Activated naive CD8-positive, alpha-beta T cell treated with anti-CD3 and anti-CD28 coated beads for 36 hours (primary cell): ENCODE measurements at places on chromosomes 7 and 10. TPM values are rescaled to one million over a fixed set of nuclear protein-coding genes. Genes with fewer than 3 reads are reported as not detected.
A peak's percentile ranks its signal among the peaks of the same experiment; 100 is the strongest.

Gene PAPSS2
- 0.42 TPM for total RNA-seq

DNA sequence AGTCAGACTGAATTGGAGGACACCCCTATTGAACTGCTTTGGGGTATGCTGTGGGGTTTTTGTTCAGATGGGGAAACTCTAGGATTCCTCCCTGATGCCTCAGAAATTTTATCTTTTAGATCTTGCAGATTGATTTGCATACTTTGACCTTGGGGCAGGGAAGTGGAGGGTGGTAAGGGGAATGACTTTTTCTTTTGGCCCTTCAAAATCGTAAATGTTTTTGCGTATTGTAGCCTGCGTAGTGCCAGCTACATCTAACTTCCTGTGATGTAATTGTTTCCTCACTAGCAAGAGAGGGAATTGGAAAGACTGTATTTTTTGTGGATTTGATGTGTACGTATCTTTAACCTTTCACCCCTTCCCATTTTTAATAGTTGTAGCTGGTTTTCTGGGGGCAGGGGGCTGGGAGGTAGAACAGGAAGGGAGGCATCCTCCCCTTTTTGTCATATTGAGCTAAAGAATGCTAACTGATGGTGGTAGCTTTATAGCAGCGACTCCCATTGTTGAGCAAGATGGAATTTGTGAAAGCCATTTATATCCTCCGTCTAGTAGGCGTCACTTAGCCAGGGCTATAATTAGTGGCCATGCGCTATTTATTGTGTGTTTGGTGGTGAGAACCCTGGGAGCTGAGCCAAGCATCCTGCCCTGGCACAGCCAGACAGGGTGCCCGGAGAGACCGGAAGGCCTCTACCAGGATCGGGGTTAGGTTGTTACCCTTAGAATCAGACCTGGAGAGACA is 11.3 kb downstream of the DUSP5 start:
- H3K27me3 ChIP-seq = no peaks in the 10 kb centered on the region
- H3K4me3 ChIP-seq = no peak overlapping the region
- no peak overlapping the region for H3K27ac ChIP-seq
- peaks cover 57% of the 10 kb centered on the region for H3K4me1 ChIP-seq
- no peak for DNase-seq
- H3K36me3 ChIP-seq = peaks cover 94% of the 10 kb centered on the region

Gene GDF2
- not detected for total RNA-seq

DNA sequence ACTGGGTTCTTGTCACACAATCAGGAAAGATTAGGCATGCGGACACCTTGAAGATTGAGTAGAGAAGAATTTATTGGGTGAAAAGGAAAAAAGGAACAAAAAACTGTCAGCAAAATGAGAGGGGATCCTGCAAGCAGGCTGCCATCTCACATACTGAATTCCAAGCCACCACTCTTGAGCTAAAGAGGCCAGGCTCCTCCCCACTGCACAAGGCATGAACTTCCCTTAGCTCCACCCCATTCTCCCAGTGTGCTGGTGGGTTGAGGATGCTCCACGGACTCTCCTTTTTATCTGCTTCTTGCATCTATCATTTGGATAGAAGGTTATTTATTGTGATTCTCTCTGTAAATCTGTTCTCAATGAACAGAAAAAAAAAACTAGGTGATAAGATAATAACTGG is 79.6 kb downstream of the ANKRD7 start:
- H3K27me3 ChIP-seq = peaks cover 32% of the 10 kb centered on the region
- no peaks in the 10 kb centered on the region for H3K36me3 ChIP-seq
- H3K4me1 ChIP-seq = no peaks in the 10 kb centered on the region
- no peak overlapping the region for H3K27ac ChIP-seq
- no peak overlapping the region for H3K4me3 ChIP-seq

Gene BLOC1S2
- total RNA-seq = 57.1 TPM

DNA sequence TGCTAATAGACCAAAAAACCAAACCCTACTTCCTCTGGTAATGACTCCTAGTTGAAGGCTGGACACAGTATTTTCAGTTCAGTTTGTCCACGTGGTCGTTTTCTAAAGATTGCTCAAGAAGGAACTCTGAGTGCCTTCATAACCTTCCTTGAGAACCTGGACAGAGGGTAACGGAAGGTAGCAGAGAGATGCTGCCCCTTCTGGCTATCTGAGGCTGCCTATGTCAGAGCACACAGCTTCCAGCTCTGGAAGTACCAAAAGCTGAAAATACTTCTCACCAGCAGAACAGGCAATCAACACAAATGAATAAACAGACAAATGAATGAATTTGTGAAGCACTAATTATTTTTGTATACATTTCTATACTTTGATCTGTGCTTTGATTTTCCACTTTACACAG is 85.2 kb downstream of the AMPH start:
- H3K36me3 ChIP-seq = no peaks in the 10 kb centered on the region
- no peak for DNase-seq
- no peak overlapping the region for H3K4me3 ChIP-seq
- H3K27me3 ChIP-seq = peaks cover 22% of the 10 kb centered on the region
- no peaks in the 10 kb centered on the region for H3K4me1 ChIP-seq

GRCh38 chr10:59582058-59582457 is 127.6 kb downstream of the SLC16A9 start:
- H3K4me1 ChIP-seq = no peaks in the 10 kb centered on the region
- H3K27me3 ChIP-seq = peaks cover 4% of the 10 kb centered on the region
- no peak overlapping the region for H3K27ac ChIP-seq
- DNase-seq = no peak
- H3K4me3 ChIP-seq = no peak overlapping the region

Gene CHST12
- 3.1 TPM for total RNA-seq

DNA sequence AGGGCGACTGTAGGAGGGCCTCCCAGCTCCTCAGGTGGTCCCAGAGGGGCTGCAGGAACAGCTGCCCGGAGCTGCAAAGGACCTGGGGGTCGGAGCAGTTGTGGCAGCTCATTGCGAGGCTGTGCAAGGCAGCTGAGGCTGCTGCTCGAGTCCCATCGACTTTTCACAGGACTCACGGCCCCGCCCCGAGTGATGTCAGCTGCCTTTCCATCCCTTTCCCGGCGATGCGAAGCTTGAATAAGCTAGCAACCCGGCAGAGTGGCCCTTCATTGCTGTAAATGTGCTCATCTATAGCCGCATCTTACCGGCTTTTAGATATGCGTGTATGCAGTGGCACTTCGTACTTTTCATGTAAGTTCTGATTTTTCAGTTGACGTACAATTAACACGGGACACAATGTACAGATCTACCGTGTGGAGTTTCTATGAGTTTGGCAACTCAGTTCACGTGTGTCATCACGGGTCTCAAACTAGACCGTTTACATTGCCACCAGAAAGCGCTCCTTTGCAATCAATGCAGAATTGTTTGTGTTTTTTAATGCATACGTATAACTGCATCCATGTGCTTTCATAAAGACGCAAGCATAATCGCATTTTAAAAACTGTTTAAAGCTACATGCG is at the start of gene CH25H:
Gene CH25H, minus strand, starts transcription at position 137 of the 620 bp plus-strand sequence. Its CDS starts 25 bp downstream, at position 112.
- peaks cover 17% of the 10 kb centered on the region for H3K4me1 ChIP-seq
- no peak within 1 kb of the TSS for H3K27ac ChIP-seq
- H3K4me3 ChIP-seq = peak within 1 kb of the TSS; percentile 72
- peaks cover 32% of the 10 kb centered on the region for H3K27me3 ChIP-seq
- H3K36me3 ChIP-seq = no peaks in the 10 kb centered on the region

GRCh38 chr7:105854498-105854897 is 21.9 kb downstream of the ATXN7L1 start:
- H3K36me3 ChIP-seq = no peaks in the 10 kb centered on the region
- H3K4me3 ChIP-seq = no peak overlapping the region
- no peak for DNase-seq
- no peaks in the 10 kb centered on the region for H3K27me3 ChIP-seq

- H3K36me3 ChIP-seq = peaks cover 12% of the 10 kb centered on the region
- H3K4me1 ChIP-seq = peaks cover 26% of the 10 kb centered on the region
- peaks cover 14% of the 10 kb centered on the region for H3K27me3 ChIP-seq
- H3K27ac ChIP-seq = peak within 1 kb of the TSS; percentile 98
- peak within 1 kb of the TSS; percentile 96 for H3K4me3 ChIP-seq
Observed at GRCh38 chr10:5977471-5978229, at the start of gene IL15RA. Gene IL15RA (minus strand): TSS chr10:5977543. CDS start chr10:5977492, 51 bp downstream.

Gene SRGN
- total RNA-seq = 264 TPM

Gene HTR7
- total RNA-seq = not detected

Gene CPEB3
- total RNA-seq = 1.5 TPM

DNA sequence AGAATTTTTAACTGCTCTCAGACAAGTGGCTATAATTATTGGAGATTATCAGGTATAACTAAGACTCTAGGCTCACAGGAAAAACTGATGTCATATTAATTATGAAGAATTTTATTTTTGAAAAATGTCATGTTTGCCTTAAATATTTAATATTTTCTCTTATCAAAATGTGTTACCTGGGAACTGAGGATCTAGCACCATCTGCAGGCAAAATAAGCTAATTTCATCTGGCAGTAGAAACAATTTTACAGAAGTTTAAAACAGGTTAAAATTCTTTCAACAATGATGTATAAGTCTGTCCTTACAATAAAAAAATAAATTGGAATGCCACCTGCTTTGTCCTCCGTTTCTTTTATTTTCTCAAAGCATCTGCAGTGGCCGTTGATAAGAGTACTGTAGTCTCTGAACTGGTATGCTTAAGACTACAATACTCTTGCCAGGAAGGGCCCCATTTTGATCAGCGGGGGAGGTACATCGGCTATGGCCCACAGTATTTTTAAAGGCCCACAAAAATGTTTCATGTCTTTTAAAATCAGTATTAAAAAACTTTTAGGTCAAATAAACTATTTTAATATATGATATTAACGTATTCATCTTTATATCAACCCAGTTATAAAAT is 81.3 kb downstream of the VWDE start:
- peaks cover 13% of the 10 kb centered on the region for H3K4me1 ChIP-seq
- H3K36me3 ChIP-seq = no peaks in the 10 kb centered on the region
- no peak for DNase-seq
- no peak overlapping the region for H3K27ac ChIP-seq

DNA sequence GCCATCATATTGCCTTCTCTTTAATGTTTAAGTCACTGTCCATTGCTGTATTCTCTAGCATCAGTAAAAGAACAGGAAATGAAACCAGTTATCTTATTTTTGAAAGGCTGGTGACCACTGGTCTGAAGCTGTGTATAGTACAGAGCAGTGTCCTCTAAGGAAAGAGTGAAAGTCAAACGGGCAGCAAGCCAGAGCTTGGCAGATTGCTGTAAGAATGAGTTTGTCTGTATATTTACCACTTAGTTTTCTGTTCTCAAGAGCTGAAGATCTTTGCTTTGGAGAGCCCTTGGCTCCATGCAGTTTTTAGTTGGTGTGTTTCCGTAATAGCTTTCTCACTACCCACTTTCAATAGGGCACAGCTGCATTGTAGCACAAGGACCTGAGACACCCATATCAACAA is 31.9 kb downstream of the PCBD1 start:
- no peaks in the 10 kb centered on the region for H3K27me3 ChIP-seq
- no peak for DNase-seq
- H3K36me3 ChIP-seq = peaks cover 17% of the 10 kb centered on the region

DNA sequence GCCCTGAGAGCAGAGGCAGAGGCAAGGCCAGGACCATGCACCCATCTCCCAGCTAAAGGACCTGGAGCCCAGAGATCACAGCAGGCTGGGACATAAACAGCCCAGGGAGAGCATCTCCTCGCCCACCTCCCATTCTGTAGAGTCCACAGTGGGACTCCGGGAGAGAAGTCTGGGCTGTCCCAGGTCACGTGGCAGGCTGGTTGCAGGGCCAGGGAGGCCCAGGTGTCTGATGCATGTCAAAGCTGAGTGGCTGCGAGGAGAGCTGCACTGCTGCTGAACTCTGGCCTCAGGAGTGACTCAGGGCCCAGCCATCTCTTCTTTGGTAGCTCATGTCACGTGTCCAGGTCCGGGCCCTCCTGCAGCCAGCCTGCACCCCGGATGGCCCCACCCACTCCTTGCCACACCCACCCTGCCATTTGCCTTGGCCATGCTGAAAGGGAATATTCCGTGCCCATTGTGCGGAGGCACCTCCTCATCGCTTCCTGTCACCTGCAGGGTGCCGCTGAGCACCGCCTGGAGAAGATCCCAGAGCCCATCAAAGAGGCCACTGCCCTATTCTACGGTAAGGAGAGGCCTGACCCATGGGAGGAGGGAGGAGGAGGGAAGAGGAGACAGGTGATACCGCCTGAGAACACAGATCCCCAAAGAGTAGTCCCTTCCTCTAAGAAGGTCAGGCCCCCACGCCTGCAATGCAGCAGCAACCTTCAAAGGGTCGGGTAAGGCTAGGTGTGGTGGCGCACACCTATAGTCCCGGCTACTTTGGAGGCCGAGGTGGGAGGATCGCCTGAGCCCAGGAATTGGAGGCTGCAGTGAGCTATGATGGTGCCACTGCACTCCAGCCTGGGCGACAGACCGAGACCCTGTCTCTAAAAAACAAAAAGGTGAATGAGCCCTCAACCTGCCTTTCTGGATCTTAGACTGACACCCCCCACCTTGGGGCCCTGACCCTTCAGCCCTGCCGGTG is 12.6 kb upstream of the SH2B2 start:
- H3K27ac ChIP-seq = no peak overlapping the region
- H3K4me3 ChIP-seq = no peak overlapping the region
- H3K36me3 ChIP-seq = no peaks in the 10 kb centered on the region
- H3K27me3 ChIP-seq = no peaks in the 10 kb centered on the region

- no peak for DNase-seq
- H3K4me1 ChIP-seq = peaks cover 3% of the 10 kb centered on the region
- H3K27ac ChIP-seq = no peak overlapping the region
Observed at GRCh38 chr10:86262688-86263181, 103.9 kb downstream of the GRID1 start.

GRCh38 chr7:4225361-4225771 is 456.7 kb upstream of the FOXK1 start:
- H3K4me3 ChIP-seq = no peak overlapping the region
- H3K27me3 ChIP-seq = no peaks in the 10 kb centered on the region
- no peak for DNase-seq
- H3K36me3 ChIP-seq = no peaks in the 10 kb centered on the region
- no peaks in the 10 kb centered on the region for H3K4me1 ChIP-seq

DNA sequence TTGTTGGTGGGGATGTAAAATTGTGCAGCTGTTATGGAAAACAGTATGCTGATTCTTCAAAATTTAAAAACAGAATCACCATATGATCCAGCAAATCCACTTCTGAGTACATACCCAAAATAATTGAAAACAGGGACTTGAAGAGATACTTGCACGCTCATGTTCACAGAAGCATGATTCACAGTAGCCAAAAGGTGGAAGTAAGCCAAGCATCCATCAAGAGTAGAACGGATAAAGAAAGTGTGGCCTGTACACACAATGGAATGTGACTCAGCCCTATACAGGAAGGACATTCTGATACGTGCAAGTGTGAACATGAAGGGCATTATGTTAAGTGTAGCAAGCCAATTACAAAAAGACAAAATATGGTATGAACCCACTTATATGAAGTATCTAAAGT is 696.7 kb upstream of the CELF2 start:
- H3K27me3 ChIP-seq = peaks cover 5% of the 10 kb centered on the region
- H3K4me1 ChIP-seq = no peaks in the 10 kb centered on the region
- H3K4me3 ChIP-seq = no peak overlapping the region
- no peaks in the 10 kb centered on the region for H3K36me3 ChIP-seq

Gene PRKAR2B
- 1.4 TPM for total RNA-seq

Gene CDH23
- 1.4 TPM for total RNA-seq

DNA sequence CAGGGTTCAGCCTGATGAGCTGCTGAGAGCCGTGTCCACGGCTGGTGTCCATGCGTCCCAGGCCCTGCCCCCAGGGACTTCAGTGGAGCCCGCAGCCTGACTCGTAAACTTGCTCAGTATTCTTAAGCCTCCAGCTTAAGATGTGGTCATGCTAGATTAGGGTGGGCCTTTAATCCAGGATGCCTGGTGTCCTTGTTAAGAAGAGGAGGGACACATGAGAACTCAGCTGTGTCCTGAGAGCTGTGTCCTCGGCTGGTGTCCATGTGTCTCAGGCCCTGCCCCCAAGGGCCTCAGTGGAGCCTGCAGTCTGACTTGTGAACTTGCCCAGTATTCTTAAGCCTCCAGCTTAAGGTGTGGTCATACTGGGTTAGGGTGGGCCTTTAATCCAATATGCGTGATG is 23.0 kb downstream of the DOCK1 start:
- no peak overlapping the region for H3K27ac ChIP-seq
- H3K36me3 ChIP-seq = no peaks in the 10 kb centered on the region
- no peak overlapping the region for H3K4me3 ChIP-seq
- DNase-seq = no peak
